ENCODE measurements at places on chromosomes 16 and 17.

DNA sequence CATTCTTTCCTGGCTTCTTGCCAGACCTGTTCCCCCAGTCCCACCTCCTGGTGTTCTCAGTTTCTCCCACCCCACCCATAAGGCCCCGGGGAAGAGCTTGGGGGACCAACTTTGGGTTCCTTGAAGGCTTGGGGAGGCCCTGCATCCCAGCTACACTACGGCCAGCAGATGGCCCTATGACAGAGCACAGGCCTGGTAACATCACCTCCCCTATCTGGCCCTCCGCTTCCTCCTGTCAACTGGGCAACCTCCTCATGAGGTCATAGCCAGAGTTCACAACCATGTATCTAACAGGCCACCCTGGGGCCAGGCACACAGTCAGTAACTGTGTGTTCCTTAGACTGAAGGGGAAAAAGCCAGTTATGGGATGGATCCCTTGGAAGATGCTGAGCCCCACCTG, 31.4 kb downstream of the MYO15A start:
- no peak for DNase-seq

- DNase-seq, result no peak
Measured at GRCh38 chr17:2035541-2036488, 5.9 kb downstream of the DPH1 start.

DNA sequence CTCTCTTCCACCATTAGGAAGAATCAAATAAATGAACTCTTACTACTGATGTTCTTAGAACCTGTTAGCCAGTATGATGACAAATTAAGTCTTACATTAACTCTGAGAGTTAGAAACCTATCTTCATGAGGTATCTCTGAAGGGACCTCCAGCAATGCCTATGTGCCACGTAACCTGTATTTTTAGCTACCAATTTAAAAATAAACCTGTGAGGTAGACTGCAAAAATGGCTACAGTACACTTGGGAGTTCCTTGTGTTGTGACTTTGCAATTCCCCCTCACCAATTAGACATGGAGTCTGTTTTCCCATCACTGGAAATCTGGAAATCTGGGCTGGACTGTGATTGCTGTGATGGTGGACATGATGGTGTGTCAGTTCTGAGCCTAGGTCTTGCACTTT, 143.7 kb upstream of the MPHOSPH6 start:
- no peak for DNase-seq

DNA sequence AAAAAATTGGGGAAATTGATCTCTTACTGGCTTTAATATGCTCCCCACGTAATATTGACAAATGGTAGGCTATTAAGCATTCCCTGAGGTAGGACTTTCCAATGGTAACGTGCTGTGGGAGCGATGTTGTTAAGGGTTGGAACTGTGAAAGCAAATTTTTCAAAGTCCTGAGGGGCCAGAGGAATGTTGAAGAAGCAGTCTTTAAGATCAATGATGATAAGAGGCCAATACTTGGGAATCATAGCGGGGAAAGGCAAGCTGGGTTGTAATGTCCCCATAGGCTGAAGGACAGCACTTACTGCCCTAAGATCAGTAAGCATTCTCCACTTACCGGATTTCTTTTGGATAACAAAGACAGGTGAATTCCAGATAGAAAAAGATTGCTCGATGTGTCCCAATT, 69.6 kb upstream of the ARL4D start:
- DNase-seq, result no peak

DNA sequence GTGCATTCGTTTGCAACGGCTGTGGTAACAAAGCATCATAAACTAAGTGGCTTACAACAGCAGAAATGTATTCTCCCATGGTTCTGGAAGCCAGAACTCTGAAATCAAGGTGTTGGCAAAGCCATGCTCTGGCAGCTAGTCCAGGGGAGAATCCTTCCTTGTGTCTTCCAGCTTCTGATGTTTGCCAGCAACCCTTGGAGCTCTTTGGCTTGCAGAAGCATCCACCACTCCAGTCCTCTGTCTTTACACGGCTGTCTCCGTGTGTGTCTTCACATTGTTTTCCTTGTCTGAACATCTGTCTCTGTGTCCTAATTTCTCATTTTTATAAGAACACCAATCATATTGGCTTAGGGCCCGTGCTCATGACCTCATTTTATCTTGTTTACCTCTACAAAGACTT, 265.3 kb upstream of the HSBP1 start:
- DNase-seq, result no peak

DNA sequence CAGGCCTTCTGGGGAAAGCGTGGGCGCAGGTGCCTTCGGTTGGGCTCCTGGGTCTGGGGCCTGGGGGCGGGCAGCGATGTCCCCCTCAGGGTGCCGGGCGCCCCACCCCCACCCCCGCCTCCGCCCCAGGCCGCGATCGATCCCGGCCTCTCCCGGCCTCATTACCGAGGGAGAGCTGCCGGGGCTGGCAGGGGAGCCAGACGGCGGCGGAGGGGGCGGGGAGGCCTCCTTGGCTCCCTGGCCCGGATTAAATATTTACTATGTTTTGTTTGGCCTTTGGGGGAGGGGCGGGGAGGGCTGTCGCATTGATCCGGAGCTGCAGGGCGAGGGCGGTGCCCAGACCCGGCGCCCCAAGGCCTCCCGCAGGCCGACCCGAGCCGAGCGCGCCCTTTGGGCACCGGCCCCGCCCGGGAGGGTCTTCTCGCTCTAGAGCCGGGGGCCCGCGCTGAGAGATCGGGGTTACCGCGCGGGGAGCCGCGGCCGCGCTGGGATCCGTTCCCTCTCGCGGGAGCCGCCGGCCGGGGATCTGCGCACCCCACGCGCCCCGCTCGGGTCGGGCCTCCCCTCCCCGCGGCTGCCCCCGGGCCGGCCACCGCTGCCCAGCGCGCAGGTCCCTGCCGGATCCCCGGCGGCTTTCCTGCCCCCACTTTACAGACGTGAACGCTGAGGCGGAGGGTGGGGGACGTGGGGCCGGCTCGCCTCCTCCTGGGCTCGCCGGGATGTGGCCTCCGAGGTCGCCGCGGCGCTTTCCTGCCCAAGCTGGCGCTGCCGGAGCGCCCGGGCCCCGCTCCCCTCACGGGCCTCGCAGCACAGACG, 27.0 kb downstream of the RTN4RL1 start:
- DNase-seq, result peak; percentile 28

- DNase-seq, result no peak
Measured at GRCh38 chr17:42779936-42780850, at the start of gene WNK4. Gene WNK4 (plus strand): TSS chr17:42780610. CDS start chr17:42780699, 89 bp downstream.

DNA sequence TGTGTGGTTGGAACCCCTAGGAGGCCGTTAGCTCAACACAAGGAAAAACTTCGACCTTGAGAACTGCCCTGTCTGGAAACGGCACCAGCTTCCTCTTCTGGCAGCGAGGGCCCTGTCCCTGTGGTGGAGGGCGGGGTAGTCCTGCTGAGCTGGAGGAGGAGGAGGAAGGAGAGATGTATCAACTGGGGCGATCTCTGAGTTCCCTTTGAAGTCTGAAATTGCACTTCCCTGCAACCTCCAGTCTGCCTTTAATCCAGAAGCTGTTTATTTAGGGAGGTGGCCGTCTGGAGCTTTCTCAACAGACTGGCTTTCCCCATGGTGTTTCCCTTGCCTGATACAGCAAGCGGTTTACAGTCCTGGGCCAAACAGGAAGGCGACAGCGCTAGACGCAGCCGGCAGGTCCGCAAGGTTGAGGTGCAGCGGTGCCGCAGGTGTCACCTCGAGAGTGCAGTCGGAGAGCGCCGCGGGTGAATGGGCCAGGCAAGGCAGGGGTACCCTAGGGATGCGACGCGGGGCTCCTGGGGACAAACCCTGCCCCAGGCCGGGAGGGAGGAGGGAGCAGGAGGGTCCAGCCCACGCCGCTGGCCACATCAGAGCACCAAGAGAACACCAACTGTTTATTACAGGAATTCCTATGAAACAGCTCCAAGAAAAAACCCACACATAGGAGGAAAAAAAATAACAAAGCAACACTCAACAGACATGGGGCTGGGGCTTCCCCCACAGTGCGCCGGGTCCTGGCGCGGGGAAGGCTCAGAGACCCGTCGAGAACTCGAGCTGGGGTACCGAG, 11.4 kb upstream of the MRPS23 start:
- DNase-seq, result peak; percentile 14

DNA sequence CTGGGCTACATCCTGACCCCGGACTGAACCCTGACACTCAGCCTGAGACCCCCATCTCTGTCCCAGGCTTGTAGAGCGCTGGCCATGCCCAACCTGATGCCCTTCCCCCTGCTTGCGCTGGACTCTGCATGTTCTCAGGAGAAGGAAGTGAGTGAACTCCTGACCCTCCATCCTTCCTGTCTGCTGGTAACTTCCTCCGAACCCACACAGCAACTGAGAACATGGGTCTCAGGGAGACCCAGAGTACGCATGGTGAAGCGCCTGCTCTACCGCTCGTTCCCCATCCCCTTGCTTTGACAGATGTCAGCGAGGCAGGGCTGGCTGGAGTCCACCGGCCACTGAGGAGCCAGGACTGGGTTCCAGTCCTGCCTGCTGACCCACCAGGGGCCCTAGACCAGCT, 6.1 kb downstream of the CAMKK1 start:
- DNase-seq, result no peak

DNA sequence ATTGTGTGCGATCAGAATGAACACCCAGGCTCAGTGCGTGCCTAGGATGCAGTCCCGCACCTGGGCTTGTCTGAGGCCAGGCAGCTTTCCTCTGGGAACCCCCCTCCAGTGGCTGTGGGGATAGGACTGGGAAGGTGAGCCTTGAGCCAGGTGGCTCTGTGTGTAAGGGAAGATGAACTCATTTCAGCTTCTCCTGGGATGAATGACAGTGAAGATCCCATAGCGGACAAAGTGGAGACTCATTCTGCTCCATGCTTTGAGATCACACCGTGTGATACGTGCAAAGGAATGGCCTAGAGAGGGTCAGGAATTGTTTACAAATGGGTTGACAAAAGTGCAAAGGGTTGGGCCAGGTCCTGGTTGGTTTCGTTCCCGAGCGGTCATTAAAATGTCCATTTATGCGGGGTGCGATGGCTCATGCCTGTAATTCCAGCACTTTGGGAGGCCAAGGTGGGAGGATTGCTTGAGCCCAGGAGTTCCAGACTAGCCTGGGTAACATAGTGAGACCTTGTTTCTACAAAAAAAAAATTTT, 15.8 kb downstream of the GPRC5C start:
- no peak for DNase-seq

- no peak for DNase-seq
Measured at GRCh38 chr17:48539177-48539576, 5.7 kb downstream of the HOXB2 start.

- DNase-seq, result no peak
Measured at GRCh38 chr17:78878871-78879527, 24.0 kb downstream of the CEP295NL start.

DNA sequence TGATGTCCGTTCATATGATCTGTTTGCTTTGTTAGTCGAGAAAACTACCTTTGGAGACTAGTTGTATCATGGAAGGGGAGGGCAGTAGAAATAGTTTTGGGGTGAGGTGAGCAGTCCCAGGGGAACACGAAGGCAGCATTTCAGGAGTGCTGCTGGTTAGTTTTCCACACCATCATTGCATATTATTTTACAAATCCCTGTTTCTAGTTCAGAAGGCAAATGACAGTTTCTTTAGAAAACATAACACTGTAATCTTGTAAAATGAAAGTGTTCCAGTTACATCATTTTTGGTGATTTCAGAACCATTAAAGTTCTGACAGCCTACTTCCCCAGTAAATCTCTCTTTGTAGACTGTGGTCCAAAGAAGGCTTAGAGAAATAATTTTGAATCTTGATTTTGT, 25.4 kb downstream of the BANP start:
- DNase-seq, result no peak

DNA sequence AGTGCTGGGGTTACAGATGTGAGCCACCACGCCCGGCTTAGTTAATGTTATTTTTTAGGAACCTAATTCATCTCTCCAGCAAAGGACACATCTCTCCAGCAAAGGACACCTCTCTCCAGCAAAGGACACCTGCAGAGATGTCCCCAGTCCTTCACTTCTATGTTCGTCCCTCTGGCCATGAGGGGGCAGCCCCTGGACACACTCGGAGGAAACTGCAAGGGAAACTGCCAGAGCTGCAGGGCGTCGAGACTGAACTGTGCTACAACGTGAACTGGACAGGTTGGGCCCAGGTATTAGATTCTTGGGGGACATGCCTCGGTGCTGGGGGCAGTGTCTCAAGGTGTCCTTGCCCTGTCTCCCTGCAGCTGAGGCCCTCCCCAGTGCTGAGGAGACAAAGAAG, 4.7 kb downstream of the PFAS start:
- DNase-seq, result no peak

- DNase-seq, result no peak
Measured at GRCh38 chr17:50066995-50067394, 11.1 kb downstream of the ITGA3 start.

- DNase-seq, result peak; percentile 9
Measured at GRCh38 chr17:40548982-40549685, 16.1 kb downstream of the CCR7 start.

GRCh38 chr17:45688353-45688752, 95.8 kb upstream of the CRHR1 start:
- no peak for DNase-seq

DNA sequence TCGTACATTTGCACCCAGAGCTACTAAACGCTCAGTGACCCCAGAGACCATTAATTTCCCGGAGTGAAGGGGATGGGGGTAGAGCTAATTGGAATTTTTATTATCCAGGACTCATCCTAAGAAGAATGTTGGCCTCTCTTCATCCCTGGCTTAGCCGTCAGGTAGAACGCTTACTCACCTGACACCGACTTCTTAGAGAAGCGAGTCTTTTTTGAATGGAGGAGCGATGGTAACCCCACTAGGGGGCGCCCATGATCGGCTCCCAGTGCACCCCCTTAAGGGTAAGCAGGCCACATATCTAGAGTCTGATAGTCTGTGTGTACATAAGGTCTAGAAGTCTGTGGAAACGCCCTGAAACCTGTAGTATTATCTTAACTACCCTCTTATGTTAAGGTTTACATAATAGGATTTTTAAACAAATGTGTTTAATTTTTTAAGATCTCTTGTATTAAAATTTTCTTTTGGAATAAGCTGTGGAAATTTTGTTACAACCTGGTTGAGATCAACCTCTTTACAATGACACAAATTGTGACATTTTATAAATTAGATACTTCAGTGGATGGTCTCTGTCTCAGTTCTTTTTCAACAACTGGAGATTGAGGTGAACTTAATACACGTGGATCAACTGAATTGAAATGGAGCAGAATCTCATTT, 229.8 kb downstream of the CPPED1 start:
- peak; percentile 45 for DNase-seq

- DNase-seq, result no peak
Measured at GRCh38 chr17:78294776-78295175, 63.3 kb downstream of the TMEM235 start.

DNA sequence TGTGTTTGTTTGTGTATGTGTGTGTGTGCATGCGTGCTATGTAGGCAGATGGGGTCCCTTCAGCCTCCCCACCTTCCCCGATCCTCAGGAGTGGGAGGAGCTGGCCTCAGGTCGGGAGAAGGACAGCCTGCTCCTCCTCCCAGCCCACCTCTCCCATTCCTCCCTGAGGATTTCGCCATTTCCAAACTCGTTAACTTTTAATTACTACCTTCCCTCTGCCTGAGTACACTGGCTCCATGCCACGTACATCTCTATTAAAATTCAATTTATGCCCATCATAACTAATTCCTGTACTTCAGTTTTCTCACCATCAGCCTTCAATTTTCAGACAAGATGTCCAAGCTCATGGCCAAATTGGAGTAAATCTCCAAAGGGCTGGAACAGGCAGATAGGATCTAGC, 148.6 kb downstream of the SDK2 start:
- no peak for DNase-seq
